ENCODE measurements at places on chromosomes 11 and 22.

DNA sequence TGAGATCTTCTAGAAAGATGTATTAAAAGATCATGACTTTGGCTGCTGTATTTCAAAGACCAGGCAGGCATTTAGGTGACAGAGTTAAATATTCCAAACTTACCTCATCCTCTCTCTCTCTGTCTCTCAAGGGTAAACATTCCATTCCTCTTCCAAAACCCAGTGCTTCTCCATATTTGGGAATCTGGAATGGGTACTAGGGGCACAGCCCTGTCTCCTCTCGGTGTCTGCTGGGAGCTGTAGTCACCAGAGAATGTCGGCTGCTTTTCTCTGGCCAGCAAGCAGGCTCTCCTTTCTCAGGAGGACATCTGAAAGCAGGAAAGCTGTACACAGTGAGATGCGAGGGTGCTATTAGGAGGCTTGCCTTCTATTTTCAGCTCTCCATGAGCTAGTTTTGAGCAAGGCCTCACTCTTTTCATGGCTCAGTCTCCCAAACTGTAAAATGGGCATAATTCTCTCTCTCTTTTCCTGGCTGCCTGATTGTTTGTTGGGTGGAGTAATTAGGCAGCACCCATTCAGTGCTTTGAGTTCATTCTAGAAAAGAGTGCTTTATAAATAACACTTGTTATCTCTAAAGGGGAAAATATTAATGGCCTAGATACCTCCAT lies 9.3 kb upstream of the PEX26 start:
- no peak for DNase-seq

DNA sequence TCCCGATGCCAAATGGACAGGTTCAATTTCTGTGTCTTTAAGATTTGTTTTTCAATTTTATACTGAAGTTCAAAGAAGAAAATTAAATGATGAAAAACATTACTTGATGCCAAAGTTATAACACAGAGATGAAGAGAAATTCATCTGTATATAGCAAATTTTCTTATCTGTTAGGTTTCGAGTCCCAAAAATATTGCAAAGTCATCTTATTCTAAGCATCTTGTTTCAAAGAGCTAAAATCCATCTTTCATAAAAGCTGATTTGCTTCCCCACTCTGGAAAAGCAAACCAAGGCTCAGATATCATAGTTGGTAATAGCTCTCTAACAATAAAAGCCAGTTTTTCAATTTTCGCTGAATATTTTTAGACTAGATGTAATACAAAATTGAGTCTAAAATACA lies 19.0 kb upstream of the CCDC89 start:
- no peak for DNase-seq

DNA sequence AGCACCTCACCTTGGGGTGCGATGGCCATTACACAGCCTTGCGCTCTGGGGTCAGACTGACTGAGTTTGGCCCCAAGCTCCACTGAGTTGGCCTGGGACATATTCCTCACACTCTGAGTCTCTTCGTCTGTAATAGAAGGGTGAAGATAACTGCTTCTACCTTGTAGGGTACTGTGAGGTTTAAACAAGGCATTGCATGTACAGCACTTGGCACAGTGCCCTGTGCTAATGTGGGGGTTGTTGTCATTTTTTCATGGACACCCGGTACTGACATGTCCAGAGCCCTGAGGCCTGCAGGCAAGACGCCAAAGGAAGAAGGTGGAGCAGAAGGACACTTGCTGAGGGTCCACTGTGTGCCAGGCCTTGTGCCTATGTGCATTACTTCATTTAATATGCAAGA lies 50.7 kb downstream of the OTOG start:
- DNase-seq, result no peak

GRCh38 chr11:46450846-46451477 lies 59.4 kb upstream of the CHRM4 start:
- DNase-seq, result no peak

DNA sequence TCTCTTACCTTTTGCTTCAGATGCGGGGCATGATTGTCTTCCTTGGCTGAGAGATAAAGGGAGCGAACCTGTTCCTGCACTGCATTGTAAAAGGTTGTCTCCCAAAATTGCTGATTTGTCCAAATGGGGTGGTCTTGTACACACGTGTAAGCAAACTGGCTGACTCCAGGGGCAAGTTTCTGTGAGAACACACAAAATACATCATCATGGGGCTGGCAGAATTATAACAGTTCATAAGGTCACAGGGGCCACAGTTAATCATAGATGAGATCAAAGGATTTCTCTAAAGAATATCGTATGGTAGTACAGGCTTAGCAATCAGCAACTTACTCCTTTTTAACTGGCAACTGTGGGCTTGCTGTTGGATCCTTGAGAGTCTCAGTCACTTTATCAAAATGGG lies 194.3 kb downstream of the SWAP70 start:
- DNase-seq, result no peak

- DNase-seq, result no peak
These were observed 58.4 kb downstream of the JRKL start for GRCh38 chr11:96448225-96448624.

GRCh38 chr11:107710301-107710700 lies 1.6 kb downstream of the SLN start:
- no peak for DNase-seq

DNA sequence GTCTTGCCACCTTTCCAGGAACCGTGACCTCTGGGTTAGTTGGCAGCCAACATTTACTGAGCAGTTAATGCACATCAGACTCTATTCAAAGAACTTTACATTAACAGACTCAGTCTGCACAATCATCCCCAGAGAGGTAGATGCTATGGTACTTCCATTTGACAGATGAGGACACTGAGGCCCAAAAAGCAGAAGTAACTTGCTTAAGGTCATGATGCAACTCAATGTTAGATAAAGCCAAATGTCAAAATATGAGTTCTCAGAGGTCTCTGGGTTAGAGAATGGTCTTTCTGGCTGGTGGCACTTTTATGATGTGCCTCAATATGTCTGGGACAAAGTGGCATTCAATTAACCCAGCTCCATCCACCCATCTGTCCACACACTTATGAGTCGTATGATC lies 450.0 kb downstream of the MIAT start:
- no peak for DNase-seq

DNA sequence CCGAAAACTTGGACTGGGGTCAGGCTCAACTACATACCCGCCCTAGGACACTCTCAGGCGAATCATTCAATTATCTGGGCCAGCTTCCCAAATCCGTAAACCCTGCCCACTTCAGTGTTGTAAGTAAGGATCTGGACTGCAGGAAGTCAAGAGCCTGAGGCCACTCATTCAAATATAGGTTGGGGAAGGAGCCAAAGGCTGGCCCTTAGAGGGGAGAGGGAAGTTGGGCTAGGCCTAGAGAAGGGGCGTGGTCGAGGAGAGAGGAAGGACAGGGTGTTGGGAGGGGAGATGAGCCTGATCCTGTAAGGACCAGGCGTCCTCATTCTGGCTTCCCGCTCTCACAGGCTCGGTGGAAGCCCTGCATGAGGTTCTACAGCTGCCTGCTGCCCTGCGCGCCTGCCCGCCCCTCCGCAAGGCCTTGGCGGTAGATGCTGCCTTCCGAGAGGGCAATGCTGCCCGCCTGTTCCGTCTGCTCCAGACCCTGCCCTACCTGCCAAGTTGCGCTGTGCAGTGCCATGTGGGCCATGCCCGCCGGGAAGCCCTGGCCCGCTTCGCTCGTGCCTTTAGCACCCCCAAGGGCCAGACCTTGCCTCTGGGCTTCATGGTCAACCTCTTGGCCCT lies 3.0 kb downstream of the SAC3D1 start:
- no peak for DNase-seq

DNA sequence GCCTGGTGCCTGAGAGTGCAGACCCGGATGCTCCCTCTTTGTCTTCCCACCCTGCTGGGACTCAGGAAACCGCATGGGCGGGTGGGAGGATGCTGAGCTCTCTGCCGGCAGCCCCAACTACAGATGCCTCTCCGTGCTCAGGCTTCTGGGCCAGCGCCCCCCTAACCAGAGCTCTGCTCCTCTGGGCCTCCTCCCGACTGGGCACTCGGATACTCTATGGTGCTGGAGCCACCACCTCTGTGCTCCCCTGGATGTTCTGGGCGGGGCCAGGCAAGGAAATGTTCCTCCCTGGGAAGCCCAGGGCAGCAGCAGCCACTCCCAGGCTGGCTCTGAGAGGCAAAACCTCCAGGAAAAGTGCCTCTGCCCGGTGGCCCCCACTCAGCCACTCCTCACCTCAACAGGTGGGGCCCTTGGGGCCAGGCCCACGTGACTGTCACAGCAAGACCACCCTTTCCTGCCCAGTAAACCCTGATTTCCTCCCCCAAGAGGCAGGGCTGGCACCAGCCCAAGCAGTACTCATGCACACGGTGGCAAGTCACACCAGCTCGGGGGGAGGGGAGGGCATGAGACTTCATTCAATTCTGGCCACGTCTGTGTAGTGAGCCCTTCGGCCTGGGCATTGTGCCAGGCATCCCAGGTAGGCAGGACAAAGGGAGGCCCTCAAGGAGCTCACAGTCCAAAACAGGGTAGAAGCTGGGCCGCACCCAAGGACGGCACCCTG lies 54.7 kb upstream of the TCF20 start:
- no peak for DNase-seq

GRCh38 chr11:10503777-10504480 lies 37.1 kb downstream of the RNF141 start:
- no peak for DNase-seq

GRCh38 chr22:22461111-22461510 lies 47.4 kb downstream of the ZNF280B start:
- no peak for DNase-seq

DNA sequence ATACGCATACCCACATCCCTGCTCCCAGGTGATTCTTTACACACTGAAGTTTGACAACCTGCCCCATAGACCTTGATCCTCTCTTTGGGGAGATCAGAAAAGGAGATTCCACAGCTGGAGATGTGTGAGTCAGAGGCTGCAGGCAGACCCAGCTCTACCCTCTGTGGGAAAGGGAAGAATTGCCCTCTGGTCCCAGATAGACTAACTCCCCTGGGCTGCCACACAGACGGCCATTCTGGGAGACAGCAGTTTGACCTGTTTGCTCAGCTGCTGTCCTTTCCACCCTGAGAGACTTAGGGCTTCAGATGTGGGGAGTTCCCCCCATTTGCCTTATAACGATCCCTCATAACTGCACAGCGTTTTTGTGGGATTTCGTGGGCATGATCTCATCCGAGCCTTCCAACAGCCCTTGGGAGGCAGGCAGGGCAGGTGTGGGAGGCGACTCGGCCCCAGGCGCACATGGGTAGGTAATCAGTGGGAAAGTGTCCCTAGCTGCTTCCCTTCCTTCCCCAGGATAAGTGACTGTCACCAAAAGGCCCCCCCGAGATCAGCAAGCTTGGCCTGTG lies 14.1 kb downstream of the FAM83F start:
- no peak for DNase-seq

DNA sequence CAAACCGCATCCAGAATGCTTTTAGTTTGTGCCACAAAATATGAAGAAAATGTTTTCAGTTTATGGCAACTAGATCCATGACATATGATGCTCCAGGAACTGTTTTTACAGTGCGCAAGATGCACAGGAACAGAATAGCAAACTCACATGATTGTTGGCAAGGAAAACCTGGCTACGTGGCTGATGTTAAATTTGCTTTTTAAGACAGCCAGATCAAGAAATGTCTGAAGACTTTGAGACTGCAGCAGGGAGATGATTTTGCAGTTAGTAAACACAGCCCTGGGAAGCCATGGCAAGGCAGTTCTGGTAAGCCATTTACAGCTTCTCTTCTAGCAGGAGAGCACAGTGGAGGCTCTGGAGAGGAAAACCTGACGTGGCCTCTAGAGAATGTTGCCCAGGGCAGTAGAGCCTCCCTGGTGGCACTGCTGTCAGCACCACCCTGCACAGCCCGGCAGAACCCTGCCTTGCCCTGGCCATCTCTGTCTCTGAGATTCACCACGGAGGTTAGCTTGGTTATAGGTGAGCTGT lies 69.8 kb upstream of the TNRC6B start:
- DNase-seq, result no peak

GRCh38 chr22:39712081-39712480 lies 141.5 kb downstream of the CACNA1I start:
- DNase-seq, result no peak

DNA sequence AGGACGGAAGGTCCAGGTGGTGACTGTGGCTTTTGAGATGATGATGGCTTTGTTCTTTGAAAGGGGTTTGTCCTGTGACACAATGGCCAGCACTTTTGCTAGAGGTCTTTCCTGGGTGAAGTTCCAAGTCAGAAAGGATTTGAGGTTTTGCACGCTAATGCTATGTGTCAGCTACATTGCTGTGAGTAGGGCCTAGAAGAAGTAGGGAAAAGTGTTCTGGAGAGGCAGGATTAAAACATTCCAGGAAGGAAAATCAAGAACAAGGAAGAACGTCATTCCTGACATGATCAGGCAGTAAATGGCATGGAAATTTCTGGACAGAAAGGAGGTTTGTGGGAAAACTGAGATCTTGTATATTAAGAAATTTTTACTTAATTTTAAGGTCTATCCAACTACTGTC lies 290.7 kb downstream of the NTM start:
- DNase-seq, result no peak

GRCh38 chr11:44430140-44430539 lies 120.2 kb upstream of the ALX4 start:
- DNase-seq, result no peak

DNA sequence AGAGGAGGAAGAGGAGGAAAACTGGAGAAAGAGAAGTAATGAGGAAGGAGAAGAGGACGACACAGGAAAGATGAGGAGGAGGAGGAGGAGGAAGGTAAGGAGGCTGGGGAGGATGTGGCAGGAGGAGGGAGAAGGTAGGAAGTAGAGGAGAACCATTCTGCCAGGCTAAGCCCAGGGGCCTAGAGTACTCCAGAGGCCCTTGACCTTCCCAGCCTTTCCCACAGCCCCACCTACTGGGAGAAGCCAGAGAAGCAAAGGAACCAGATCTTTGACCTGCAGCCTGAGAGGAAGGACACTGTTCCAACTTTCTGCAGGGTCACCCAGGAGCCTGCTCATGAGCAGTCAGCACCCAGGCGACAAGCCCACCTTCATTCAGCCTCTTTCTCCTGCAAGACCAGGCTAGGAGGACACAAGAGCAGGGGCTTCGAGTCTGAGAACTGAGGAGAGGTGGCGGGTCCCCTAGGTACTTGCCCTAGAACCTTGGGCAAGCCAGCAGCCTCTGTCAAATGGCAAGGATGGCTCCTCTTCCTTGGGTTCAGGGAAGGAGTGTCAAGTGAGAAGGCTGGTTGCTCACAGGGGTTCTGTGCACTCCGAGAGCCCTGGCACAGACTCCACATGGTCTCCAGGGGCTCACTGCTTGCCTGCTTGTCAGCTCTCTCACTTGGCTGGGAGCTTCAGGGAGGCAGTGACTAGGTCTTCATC lies 27.9 kb upstream of the OAF start:
- no peak for DNase-seq

DNA sequence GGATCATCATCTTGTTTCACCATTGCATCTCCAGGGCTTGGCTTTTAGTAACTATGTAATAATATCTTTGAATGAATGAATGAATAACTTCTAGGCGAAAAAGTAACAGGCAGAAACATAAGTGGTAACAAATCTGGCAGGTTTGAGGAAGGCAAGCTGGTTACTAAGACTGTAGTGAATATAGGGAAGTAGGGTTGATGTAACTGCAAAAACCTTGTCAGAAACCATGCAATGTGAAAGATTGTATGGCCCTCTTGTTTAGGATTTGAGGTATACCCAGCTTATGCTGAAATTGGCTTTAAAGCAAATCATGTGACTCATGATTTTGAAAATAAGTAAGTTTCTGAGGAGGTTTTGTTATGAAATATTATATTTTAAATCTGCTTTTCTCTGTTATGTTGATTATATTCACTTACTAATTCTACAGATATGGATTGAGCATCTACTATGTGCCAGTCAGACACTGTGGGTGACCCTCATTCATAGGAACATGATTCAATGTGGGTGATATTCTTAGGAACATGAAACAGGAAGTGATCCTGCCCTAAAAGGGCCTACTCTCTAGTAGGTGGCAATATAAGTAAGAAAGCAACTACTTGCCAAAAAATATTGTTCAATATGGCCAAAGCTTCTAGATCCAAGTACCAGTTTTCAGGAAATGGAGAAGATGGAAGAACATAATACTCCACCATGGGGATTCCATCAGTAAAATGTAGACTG lies 115.5 kb upstream of the CCDC90B start:
- no peak for DNase-seq
